ENCODE measurements at places on chromosomes 5 and 9. TPM values are rescaled to one million over a fixed set of nuclear protein-coding genes. Genes with fewer than 3 reads are reported as not detected.

Gene NR6A1
- 3.3 TPM for total RNA-seq

Gene CAMK4
- 2.2 TPM for total RNA-seq

Gene LEAP2
- 2.9 TPM for total RNA-seq

DNA sequence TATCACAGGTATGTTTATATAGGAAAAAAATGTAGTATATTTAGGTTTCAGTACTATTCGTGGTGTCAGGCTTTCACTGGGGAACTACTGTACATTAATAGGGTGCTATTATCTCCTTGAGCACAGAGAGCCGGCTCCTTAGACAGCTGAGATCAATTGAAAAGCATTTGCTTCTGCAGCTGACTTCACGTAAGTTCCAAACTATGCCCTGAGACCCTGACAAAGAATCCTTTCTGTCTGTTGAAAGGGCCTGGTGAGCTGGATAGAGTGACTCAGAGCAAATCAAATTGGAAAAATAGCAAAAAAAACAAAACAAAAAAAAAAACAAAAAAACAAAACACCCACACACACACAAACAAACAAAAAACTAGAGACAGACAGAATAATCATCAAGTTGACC, 652.0 kb downstream of the MTRR start:
- DNase-seq: no peak

DNA sequence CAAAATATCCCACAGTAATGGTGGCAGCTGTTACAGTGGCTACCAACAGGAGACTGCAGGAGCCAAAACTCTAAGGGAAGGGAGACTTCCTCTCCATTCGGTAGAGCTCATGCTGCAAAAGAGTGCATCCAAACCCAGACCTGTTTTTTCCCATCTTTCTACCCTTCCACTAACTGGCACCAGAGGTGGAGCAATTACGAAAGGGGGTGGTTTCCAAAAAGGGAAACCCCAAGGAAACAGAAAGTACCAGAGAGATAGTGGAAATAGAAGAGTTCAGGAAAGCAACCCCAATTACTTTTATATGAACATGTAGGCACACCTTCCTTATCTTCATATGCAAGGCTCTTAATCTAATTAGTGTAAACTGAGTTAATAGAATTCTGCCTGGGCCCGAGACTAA, 7.3 kb upstream of the WDR41 start:
- no peak for DNase-seq

Gene SPDL1
- total RNA-seq: 9.3 TPM

DNA sequence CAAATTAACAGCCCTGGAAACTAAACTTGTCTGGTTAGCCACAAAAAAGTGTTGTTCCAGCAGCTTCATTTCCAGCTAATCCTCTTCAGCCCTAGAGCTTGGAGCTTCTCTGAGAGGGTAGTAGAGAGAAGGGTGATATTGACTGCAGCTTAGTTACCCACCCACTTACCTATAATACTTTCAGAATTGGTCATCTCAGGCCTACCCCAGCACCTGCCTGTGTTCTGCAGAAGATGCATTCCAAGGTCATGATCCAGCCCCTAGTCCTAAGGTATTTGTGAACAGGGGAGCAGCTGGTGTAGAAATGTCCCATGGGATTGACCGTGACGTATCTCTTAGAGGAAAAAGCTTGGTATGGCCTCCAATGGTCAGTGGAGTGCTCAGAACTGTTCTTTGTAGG, 289.0 kb downstream of the NR3C1 start:
- no peak for DNase-seq

- no peak for DNase-seq
Observed at GRCh38 chr5:133354323-133355185, 257.8 kb downstream of the FSTL4 start.

GRCh38 chr5:75524071-75524470, 12.4 kb downstream of the POLK start:
- DNase-seq: no peak
